ENCODE measurements at places on chromosomes 16 and 17. TPM values are rescaled to one million over a fixed set of nuclear protein-coding genes. Genes with fewer than 3 reads are reported as not detected.

The MT1H gene
- not detected for total RNA-seq

GRCh38 chr16:86198206-86199118 is 299.5 kb downstream of the IRF8 start:
- H3K4me1 ChIP-seq: peaks cover 5% of the 10 kb centered on the region
- no peak overlapping the region for H3K27ac ChIP-seq
- DNase-seq: no peak
- H3K4me3 ChIP-seq: no peak overlapping the region
- no peaks in the 10 kb centered on the region for H3K36me3 ChIP-seq
- peaks cover 89% of the 10 kb centered on the region for H3K27me3 ChIP-seq

GRCh38 chr16:10871157-10871991 is 5.6 kb upstream of the CIITA start:
- no peak for DNase-seq
- H3K36me3 ChIP-seq: no peaks in the 10 kb centered on the region
- peak overlapping the region; percentile 81 for H3K27ac ChIP-seq
- H3K27me3 ChIP-seq: peaks cover 17% of the 10 kb centered on the region

DNA sequence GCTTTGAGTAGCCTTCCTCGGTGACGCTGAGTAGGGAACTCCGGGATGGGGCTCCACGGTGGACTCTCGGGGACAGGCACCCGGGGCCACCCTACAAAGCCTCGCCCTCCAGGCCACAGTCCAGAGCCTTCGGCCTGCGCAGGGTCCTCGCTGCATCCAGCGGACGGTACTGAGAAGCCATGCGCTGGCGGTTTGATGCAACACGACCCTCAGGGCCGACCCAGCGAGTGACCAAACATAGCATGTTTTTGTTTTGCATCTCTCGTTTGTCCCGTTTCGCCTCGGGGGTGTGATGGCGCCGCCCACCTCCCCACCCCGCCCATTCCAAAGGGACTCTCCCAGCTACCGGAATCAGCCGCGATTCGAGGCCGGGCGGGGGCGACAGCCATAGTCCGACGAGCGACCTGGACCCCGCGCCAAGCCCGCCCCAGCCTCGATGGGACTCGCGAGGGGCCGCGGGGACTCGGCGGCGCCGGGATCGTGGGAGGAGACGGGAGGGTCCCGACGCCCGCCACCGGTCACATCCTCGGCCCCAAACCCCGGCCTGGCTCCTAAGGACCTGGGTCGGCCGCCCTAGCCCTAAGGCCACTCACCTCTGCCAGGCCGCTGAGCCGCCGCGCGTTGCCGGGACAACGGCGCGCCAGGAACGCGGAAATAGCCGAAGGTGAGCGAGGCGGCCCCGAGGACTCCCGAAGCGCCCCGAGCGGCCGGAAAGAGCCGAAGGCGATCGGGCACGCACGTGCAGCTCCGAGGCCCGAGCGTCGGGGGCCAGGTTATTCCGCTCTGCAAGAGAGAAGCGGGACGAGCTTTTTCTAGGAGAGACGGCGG is 1.6 kb downstream of the IFT140 start:
- peak overlapping the region; percentile 96 for H3K4me3 ChIP-seq
- H3K36me3 ChIP-seq: peaks cover 16% of the 10 kb centered on the region
- no peaks in the 10 kb centered on the region for H3K27me3 ChIP-seq
- H3K4me1 ChIP-seq: peaks cover 48% of the 10 kb centered on the region
- H3K27ac ChIP-seq: peak overlapping the region; percentile 88
- DNase-seq: peak; percentile 88

GRCh38 chr17:79401704-79402674 is 208.9 kb downstream of the RBFOX3 start:
- no peaks in the 10 kb centered on the region for H3K36me3 ChIP-seq
- H3K27me3 ChIP-seq: peaks cover 99% of the 10 kb centered on the region
- no peak for DNase-seq
- H3K4me3 ChIP-seq: no peak overlapping the region
- no peak overlapping the region for H3K27ac ChIP-seq

GRCh38 chr17:15154618-15155017 is 110.5 kb downstream of the PMP22 start:
- H3K4me3 ChIP-seq: no peak overlapping the region
- no peaks in the 10 kb centered on the region for H3K36me3 ChIP-seq
- no peaks in the 10 kb centered on the region for H3K4me1 ChIP-seq
- H3K27ac ChIP-seq: no peak overlapping the region
- no peaks in the 10 kb centered on the region for H3K27me3 ChIP-seq

GRCh38 chr16:86789621-86790051 is 211.3 kb downstream of the FOXL1 start:
- H3K36me3 ChIP-seq: no peaks in the 10 kb centered on the region
- DNase-seq: no peak
- no peak overlapping the region for H3K4me3 ChIP-seq
- no peaks in the 10 kb centered on the region for H3K4me1 ChIP-seq
- no peak overlapping the region for H3K27ac ChIP-seq

GRCh38 chr17:48002266-48002915 is 31.5 kb downstream of the CDK5RAP3 start:
- H3K27me3 ChIP-seq: no peaks in the 10 kb centered on the region
- no peak overlapping the region for H3K4me3 ChIP-seq
- peak overlapping the region; percentile 61 for H3K27ac ChIP-seq
- DNase-seq: no peak
- H3K36me3 ChIP-seq: no peaks in the 10 kb centered on the region

- H3K27me3 ChIP-seq: no peaks in the 10 kb centered on the region
- no peak overlapping the region for H3K27ac ChIP-seq
- H3K4me1 ChIP-seq: peaks cover 27% of the 10 kb centered on the region
- H3K4me3 ChIP-seq: no peak overlapping the region
Observed at GRCh38 chr17:32523827-32524552, 37.2 kb downstream of the CDK5R1 start.

DNA sequence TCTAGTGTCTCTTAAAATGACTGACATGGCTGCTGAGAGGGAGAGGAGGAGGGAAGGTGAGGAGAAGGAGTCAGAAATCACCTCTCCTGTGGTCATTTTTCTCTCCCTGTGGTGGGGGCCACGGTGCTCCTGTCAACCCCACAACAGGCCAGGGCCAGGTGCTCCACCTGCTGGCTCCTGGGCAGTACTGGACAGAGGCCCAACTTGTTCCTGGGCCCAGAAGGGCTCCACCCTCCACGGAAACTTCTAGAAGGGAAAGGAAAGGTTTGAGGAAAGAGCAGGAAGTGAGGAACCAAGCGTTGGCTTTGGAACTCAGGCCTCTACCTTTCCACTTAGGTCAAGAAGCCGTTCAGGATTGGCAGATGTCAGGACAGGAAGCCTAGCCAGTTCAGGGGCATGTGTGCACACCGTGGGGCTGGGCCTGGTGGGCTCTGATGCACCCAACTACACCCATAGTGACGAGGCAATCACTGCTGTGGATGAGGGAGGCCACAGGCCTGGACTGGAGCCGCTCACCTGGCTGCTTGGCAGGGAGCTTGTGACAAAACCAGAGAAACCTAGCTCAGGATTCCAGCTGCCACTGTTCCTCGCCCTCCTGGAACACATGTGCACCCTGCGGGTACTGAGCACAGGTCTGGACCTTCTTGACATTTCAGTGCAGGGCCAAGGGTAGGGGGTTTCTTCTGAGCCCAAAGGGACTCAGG is 36.1 kb downstream of the WNT3 start:
- no peak overlapping the region for H3K27ac ChIP-seq
- no peak overlapping the region for H3K4me3 ChIP-seq
- no peaks in the 10 kb centered on the region for H3K4me1 ChIP-seq
- peaks cover 34% of the 10 kb centered on the region for H3K27me3 ChIP-seq
- no peak for DNase-seq

DNA sequence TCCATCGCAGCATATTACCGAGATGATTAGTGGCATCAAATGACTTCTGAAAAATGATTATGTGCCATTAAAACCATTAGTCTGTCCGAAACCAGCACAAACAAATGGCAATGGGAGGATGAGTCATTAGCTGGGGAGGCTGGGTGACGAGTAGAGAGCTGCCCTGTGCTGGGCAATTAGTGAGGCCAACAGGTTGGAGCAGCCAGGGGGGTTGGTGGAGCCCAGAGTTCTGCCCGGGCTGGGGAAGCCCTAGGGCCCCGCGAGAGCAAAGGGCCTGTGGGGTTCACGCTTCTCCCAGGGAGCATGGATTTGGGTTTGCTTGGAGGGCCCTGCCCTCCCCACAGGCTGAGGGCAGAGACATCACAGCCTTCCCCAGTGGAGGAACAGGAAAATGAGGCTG is 152.1 kb upstream of the RPL38 start:
- H3K36me3 ChIP-seq: no peaks in the 10 kb centered on the region
- no peak overlapping the region for H3K4me3 ChIP-seq
- no peak overlapping the region for H3K27ac ChIP-seq
- no peaks in the 10 kb centered on the region for H3K4me1 ChIP-seq

DNA sequence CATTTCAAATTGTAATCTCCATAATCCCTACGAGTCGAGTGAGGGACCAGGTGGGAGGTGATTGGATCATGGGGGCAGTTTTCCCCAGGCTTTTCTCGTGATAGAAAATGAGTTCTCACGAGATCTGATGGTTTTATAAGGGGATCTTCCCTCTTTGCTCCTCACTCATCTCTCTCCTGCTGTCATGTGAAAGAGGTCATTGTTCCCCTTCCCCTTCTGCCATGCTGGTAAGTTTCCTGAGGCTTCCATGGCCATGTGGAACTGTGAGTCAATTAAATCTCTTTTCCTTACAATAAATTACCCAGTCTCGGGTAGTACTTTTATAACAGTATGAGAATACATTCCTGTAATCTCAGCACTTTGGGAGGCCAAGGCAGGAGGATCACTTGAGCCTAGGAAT is 76.7 kb upstream of the MARCHF10 start:
- no peak overlapping the region for H3K27ac ChIP-seq
- H3K27me3 ChIP-seq: no peaks in the 10 kb centered on the region
- DNase-seq: no peak
- H3K4me3 ChIP-seq: no peak overlapping the region

The PALB2 gene
- 4.2 TPM for total RNA-seq

The KRTAP4-16 gene
- total RNA-seq: not detected

The GALR2 gene
- total RNA-seq: not detected

DNA sequence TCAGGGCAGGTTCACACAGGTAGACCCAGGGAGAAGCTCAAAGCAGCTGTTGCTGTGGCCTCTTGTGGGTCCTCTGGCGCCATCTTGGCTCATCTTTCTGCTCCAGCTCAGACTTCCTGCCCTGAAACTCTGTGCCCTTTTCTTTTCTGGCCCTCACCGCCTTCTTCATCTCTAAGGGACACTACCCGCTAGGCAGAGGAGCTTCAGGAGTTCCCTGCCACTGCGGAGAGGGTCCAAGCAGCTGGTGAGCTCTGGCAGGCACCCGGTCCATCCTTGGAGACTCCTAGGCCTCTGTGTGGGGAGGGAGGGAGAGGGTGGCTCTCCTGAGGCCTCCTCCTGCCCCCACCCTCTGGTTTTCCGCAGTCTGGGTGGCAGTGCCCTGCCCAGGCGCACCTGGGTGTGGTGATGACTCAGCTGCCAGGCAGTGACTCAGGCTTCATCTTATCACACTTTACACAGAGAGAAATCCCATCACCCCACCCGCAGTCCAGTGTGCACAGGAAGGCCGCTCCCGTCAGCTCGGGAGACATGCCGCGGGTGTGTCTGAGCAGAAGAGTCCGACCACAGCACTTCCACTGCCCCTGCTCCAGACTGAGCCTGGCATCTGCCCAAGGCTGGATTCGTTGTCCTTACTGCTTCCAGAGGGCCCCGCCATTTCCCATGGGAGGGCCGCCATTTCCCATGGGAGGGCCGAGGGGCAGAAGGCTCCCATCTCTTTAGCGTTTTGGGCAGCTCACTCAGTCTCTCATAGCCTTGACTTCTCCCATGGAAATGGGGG is 7.3 kb downstream of the NT5C start:
- H3K36me3 ChIP-seq: peaks cover 5% of the 10 kb centered on the region
- H3K27me3 ChIP-seq: no peaks in the 10 kb centered on the region
- H3K4me3 ChIP-seq: peak overlapping the region; percentile 7
- peak; percentile 52 for DNase-seq
- H3K4me1 ChIP-seq: peaks cover 20% of the 10 kb centered on the region
- H3K27ac ChIP-seq: peak overlapping the region; percentile 74

DNA sequence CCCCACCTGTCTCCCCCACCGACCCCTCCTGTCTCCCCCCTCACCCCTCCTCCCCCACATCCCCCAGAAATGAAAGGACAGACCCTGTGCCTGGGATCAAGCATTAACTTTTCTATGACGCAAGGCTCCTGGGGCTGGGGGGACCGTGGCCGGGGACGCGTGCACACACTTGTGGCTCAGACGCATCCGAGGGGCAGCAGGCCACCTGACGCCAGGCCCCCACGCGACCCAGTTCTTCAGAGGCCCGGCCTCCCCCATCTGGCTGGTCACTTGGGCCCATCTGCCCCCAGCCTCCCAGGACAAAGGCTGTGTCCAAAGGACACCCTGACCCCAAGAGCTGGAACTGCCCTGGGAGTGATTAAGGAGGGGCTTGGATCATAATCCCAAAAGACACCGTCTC is 14.0 kb upstream of the PVALEF start:
- H3K27me3 ChIP-seq: no peaks in the 10 kb centered on the region
- peaks cover 8% of the 10 kb centered on the region for H3K4me1 ChIP-seq
- H3K27ac ChIP-seq: no peak overlapping the region
- DNase-seq: no peak
- H3K36me3 ChIP-seq: no peaks in the 10 kb centered on the region

DNA sequence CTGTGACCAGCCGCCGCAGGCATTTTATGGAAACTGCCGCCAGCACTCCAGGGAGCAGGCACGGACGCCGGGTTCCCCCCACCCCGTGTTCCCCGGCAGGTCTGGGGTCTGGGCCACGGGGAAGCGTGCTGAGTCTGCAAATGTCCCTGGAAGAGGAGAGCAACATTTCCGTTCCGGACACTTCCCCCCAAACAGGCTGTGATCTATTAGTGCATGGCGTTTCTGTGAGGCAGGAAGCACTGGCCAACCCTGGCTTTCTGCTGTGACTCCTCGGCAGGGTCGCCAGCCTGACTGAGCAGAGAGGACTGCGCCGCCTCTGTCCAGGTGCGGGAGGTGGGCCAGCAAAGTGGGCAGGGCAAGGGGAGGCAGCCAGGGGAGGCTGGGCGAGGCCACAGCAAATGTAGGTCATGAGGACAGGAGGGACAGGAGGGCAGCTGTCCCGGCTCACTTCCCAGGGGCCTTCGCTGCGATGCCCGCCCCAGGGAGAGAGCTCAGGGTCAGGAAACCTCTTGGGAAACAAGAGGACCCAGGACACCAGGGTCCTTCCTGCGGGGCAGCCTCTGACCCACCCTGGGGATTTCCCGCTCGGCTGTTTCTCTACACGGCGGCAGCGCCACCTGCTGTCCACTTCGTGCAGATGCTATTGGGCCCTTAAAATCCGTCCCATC is 9.5 kb downstream of the FOXF1 start:
- H3K27me3 ChIP-seq: peaks cover 100% of the 10 kb centered on the region
- H3K4me3 ChIP-seq: no peak overlapping the region
- H3K27ac ChIP-seq: no peak overlapping the region
- peak; percentile 51 for DNase-seq
- no peaks in the 10 kb centered on the region for H3K36me3 ChIP-seq

GRCh38 chr17:42284566-42284965 is 3.7 kb upstream of the STAT5A start:
- no peaks in the 10 kb centered on the region for H3K27me3 ChIP-seq
- no peak overlapping the region for H3K27ac ChIP-seq
- peaks cover 33% of the 10 kb centered on the region for H3K4me1 ChIP-seq
- no peak for DNase-seq

Measured in left ventricle myocardium inferior (tissue), 1 donor.